ENCODE measurements at places on chromosomes 16 and 17.

- DNase-seq: peak; percentile 75
These were observed 14.4 kb downstream of the CDIPT start for GRCh38 chr16:29848420-29849297.

DNA sequence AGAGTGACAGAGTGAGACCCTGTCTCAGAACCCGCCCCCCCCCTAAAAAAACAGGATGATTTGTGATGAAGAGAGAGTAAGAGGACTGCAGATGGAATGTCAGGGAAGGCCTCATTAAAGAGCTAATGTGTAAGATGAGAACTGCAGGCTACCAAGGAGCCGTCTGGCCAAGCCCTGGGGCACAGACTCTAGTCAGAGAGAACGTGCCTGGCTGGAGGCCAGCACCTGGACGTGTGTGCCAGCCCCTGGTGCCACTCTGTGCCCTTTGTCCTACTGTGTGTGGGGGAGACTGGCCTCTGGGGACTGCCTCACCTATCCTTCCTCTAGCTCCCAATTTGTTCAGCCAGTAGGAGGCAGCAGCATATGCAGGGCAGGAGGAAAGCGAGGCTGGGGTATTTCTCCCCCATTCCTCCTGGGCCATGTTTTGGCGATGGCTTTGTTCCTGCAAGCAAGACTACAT, 37.1 kb downstream of the KNOP1 start:
- no peak for DNase-seq

GRCh38 chr17:75270218-75270965, 639 bp downstream of the MIF4GD start:
- peak; percentile 15 for DNase-seq

DNA sequence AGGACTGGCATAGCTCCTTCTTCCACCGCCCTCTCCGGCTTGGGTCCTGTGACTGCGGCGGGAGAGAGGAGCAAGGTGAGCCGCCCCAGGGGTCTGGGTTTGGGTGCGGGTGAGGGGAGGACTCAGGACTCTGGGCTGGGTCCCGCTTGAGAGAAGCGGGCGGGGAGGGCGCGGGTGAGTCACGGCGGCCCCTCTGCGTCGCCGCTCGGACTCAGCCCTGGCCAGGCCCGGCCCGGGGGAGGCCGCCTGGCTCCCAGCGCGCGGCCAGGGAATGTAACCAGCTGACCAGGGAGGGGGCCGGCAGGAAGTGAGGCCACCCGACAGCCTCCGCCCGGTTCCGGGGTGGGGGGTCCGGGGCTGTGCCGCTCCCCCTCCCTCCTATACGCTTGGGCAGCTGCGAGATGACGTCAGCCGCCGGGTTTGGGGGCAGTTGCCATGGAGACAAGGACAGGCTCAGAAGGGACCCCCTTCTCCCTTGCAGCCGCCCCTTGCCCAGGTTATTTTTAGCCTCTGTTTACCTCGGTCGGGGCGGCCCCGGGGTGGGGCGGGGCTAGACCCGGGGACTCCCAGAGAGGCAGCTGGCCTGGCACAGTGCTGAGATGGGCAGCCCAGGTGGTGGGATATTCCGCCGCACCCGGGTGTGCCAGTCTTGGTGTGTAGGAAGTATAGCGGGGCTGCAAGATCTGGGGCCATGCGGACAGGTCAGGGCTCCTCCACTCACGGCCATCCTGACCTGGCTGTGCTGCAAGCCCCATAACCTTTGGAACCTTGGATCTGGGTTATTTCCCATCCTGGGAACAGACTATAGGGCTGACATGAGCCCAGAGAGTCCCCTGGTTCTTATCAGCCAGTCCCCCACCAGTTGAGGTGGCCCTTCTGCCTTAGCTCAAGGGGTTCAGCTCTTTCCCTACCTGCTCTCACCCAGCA, 1.6 kb downstream of the RIPOR1 start:
- DNase-seq: no peak

- no peak for DNase-seq
These were observed 155.1 kb downstream of the C16orf95 start for GRCh38 chr16:87161822-87162676.

- DNase-seq: no peak
These were observed 41.1 kb upstream of the DHX8 start for GRCh38 chr17:43442711-43443110.

GRCh38 chr16:85982563-85982939, 83.6 kb downstream of the IRF8 start:
- no peak for DNase-seq

- no peak for DNase-seq
These were observed 1.2 kb downstream of the PDP2 start for GRCh38 chr16:66881560-66881959.

GRCh38 chr17:37598145-37598544, 11.1 kb downstream of the SYNRG start:
- DNase-seq: no peak

GRCh38 chr16:14609716-14610115, 20.3 kb downstream of the PARN start:
- DNase-seq: no peak

DNA sequence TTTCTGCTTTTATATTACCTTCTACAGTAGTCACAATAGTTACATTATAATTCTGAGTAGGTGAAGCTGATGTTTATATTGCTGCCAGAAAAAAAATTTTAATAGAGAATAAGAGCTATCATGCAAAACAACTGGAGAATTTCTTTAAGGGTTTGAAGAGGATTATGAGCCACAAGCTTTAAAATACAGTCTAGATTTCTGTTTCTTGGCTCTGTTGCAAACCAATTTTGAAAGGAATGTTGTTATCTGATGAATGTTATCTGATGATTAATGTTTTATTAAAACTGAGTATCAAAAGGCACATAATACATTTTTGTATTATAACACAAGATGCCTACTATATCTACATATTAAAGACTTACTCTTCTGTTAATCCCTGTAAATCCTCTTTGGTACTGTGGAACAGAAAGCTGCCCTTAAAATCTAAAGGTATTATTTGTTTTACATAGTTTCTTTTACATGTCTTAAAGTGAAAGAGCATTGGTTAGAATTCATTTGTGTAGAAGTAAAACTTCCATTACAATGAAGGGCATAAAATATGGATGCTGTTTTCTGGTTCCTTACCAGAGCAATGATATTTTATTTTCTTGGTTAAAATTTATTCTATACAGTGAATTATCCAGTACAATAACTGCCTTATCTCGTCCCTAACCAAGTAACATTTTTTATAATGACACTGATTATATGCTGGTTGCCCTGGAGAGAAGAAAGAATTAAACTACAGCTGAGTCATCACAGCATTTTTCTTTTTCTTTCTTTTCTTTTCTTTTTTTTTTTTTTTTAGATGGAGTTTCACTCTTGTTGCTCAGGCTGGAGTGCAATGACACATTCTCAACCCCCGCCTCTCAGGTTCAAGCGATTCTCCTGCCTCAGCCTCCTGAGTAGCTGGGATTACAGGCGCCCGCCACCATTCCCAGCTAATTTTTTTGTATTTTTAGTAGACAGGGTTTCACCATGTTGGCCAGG, 205.7 kb downstream of the TANC2 start:
- DNase-seq: no peak

- no peak for DNase-seq
These were observed 548 bp downstream of the TBX2 start for GRCh38 chr17:61400066-61400716.

GRCh38 chr16:29863669-29863984, 601 bp upstream of the CDIPT start:
- DNase-seq: no peak

- no peak for DNase-seq
These were observed 75.0 kb downstream of the RPTOR start for GRCh38 chr17:80619535-80620235.

GRCh38 chr17:28954886-28955285, 3.6 kb upstream of the PHF12 start:
- no peak for DNase-seq

DNA sequence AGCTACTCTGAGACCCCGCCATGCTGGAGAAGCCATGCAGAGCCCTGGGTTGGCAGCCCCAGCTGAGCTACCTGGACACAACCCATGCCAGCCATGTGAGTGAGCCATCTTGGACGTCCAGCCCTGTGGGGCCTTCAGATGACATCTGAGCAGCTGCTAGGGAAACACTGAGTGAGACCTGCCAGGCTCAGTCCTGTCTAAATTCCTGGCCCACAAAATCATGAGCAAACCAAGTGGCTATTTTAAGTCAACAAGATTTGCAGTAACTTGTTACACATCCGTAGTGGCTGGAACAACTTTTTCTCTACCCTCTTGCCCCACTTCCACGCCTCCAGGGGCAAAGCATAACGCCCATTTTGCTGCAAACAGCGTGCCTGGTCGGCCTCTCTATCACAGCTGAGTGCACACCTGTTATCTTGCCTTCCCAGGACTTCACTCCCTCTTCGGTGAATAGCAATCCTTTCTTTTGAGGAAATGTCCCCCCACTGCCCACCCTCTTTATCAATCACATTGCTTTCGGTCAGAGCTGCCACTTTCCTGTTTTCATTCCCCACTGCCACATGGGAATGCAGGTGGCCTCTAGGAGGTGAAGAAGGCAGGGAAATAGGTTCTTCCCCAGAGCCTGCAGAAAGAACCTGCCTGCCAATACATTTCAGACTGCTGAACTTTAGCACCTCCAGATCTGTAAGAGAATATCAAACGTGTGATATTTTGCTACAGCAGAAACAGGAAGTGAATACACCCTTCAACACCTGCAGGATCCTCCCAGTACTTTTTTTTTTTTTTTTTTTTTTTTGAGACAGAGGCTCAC, 7.4 kb upstream of the SCIMP start:
- DNase-seq: no peak

- DNase-seq: no peak
These were observed 355.4 kb upstream of the SOX9 start for GRCh38 chr17:71765437-71765836.

DNA sequence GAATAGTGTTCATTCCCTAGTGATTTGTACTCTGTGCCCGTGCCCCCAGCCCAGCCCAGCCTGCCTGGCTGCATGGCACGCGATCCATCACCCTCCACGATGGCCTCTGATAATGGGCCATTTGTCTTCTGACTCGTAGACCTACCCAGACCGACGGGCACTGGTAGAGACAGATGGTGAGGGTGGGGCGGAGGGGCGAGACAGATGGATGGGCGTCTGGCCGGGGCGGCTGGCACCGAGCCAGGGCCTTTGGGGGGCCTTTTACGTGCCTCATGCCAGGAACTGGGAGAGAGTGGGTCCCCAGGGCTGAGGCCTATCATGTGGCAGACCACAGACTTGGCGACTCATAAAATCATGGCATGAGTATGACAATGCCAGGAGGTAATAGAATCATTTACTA, 25.4 kb downstream of the CRHR1 start:
- DNase-seq: no peak

DNA sequence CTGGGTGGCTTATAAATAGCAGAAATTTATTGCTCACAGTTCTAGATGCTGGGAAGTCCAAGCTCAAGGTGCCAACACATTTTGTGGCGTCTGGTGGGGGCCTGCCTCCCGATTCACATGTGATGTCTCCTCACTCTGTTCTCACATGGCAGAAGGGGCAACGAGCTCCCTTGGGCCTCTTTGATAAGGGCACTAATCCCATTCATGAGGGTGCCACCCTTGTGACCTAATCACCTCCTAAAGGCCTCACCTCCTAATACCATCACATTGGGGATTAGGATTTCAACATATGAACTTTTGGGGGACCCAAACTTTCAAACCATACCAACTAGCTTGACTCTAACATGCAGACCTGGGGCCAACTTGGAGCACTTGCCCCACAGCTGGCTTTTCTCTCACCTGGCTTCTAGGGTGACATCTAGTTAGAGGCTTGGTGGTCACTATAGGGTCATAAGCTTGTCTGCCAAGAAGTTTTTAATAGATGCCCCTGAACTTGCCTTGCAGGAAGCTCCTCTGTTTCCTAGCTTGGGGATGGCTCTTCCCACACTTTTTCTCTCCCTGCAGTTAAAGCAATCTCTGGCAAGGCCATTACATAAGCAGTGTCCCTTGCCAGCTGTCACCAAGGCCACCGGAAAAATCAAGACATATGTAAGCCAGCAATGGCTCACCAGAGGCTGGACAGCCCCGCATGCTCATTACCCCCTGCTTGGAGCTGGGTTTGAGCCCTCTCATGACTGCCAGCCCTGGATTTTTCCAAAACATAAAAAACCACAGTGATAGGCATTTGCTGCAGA, 8.4 kb upstream of the MED9 start:
- DNase-seq: no peak

- DNase-seq: no peak
These were observed 410.3 kb downstream of the CDH11 start for GRCh38 chr16:64711596-64711995.

DNA sequence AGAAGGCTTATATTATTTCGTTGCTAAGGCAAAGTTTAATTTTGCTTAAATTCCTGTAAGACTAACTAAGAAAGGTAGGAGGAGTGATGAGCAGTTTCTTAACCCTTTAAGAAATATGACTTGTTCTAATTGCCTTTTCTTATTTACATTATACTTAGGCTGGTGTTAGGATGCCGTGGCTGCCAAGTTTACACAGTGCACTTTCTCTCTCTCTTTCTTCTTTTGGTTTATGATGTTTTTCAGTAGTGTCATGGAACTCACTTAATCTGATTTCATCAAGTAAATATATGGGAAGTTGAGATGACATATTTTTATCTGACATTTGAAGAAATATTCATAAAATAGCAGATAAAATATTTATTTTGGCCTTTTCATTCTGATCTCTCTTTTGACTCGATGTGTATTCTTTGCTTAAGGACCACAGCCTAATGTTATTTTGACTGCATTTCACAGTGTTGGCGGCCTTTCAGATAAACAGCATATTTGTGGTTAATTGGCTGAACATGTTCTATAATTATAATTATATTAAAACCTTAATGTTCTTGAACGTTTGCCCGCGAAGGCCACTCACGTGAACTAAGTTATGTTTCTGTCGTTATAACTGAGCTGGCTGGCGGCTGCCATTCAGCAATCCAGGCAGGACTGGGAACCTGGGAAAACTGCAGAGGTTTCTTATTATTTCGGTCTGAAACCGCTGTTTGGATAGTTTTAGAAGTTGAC, 191.6 kb downstream of the WWOX start:
- DNase-seq: no peak

- no peak for DNase-seq
These were observed 18.1 kb downstream of the ITPRIPL2 start for GRCh38 chr16:19131825-19132218.

GRCh38 chr17:3271072-3271848, 26.9 kb downstream of the OR3A1 start:
- DNase-seq: no peak

- DNase-seq: no peak
These were observed 30.5 kb downstream of the CEP295NL start for GRCh38 chr17:78872486-78872885.

DNA sequence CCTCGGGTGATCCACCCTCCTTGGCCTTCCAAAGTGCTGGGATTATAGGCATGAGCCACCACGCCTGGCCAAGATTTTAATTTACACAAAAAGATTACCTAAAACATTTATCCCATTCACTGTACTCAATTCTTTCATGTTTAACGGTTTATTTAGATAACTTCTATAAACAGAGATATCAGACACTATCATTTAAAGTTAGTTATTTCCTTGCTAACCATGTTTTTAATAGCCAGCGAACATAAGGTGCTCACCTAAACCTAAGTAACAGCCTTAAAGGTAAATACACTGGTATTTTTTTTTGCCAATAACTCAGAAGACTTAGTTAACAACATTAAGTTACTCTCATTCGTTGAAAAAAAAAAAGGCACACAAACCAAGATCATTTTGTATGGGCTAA, 82.0 kb upstream of the C17orf78 start:
- DNase-seq: no peak

Measured in T follicular helper cell (primary cell).